ENCODE measurements at places on chromosomes 1 and 21.
A peak's percentile ranks its signal among the peaks of the same experiment; 100 is the strongest.

DNA sequence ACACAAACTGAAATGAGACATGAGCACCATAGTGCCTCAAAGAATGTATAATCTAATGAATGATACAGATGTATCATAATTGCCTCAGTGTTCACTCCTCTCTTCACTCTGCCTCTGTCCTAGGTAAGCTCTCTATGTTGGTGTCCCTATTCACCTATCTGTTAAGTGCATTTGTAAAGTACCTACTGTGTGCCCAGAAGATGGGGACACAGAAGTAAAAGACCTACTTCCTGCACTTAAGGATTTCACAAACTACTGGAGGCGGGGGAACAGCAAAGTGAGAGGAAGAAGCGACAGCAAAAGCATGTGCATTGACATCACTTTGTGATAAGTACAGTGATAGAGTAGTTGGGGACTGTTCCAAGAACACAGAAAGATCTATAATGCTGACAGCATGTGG lies 18.1 kb downstream of the RD3 start:
- no peak for DNase-seq

GRCh38 chr1:22971161-22971560 lies 1.5 kb downstream of the LACTBL1 start:
- no peak for DNase-seq

- no peak for DNase-seq
These were observed 140.5 kb downstream of the RHOU start for GRCh38 chr1:228875741-228876140.

- no peak for DNase-seq
These were observed 77.6 kb downstream of the DDR2 start for GRCh38 chr1:162709870-162710269.

GRCh38 chr1:39574646-39575045 lies 1.9 kb downstream of the PABPC4 start:
- DNase-seq, result no peak

GRCh38 chr1:101833312-101833711 lies 163.4 kb downstream of the OLFM3 start:
- no peak for DNase-seq

- no peak for DNase-seq
These were observed 286.1 kb upstream of the ESRRG start for GRCh38 chr1:217009376-217009775.

DNA sequence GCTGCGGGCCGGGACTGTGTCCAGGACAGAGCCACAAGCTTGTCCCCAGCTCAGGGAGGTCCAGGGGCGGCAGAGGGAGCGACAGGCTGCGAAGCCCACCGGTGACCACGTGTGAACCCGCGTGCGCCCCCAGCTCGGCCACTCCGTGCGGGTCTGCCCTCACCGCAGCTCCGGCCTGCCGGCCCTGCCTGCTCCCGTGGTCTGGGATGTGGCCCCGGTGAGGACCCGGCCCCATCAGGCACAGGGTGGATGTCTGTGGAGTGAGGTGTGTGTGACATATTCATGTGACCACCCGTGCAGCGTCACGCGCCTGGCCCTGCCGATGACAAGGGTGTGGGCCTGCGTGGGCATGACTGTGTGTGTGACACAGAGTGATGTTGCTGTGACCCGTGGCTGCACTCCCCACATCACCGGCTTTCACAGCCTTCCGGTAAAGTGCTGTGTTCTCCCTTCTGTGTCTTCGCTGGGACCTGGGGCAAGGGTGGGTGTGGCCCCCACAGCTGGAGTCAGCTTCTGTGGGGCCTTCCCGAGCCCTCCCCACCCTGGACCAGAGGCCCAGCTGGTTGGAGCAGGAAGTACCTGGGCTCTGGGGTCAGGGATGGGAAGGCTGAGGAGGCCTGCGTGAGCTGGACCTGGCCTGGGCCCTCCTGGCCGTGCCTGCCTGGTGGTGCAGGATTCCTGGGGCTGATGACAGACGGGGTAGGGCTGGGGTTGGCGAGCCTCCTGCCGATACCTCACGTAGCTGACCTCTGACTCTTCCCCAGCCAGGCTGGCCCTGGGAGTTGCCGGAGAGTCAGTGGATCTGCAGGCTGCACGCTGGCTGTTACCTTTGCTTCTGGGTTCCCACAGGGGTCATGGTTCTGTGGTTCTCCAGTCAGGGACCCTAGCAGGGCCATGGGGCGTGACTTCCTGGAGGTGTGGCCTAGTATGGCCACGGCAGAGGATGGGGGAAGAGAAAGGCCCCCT lies 4.1 kb downstream of the RNF223 start:
- DNase-seq, result no peak

- no peak for DNase-seq
These were observed 205.0 kb downstream of the HIVEP3 start for GRCh38 chr1:41713557-41714327.

DNA sequence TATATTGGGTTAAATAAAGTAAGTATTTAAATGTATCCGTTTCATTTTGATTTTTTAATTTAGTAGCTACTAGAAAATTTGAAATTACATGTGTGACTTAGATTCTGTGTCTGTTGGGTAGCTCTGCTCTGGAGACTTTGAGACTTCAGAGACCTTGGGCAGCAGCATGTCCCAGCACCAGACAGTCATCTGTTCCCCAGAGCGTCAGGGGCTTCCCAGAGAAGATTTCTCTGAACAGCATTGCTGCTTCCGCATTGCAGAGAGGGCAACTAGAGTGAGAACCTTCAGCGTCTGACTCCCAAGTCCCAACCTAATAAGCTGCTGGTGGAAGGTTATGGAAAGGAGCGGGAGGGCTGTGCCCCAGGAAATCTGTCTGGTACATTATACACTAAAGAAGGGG lies 6.6 kb downstream of the LINGO4 start:
- DNase-seq, result no peak

DNA sequence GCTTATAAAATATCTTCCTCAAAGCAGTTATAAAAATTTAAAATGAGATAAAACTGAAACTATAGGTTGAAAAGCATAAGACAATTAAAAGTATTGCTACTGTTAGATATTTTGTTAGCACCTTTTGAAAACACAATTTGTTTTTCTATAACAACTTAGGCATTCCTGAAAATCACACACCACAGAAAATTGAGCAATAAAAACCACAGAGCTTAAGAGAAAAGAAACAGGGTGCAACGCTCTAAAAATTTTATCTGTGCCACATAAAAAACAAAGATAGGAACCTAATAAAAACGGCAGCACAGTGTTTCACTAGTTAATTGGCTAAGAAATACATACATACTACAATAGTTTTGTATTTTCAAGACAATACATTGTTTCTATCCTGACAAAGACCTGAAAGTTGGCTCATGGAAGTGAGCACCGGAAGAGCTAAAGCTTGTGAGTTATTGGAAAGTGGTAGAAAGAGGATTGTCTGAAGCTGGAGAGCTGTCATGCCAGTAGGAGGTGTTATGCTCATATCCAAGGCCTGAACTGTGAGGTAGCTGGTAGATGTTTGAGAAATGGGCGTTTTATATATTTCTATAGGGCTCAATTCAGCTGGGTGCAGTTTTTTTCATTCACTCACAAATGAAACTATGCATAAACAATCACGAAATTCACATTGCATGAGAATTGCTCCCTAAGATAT lies 45.8 kb downstream of the RGS7 start:
- DNase-seq, result no peak

DNA sequence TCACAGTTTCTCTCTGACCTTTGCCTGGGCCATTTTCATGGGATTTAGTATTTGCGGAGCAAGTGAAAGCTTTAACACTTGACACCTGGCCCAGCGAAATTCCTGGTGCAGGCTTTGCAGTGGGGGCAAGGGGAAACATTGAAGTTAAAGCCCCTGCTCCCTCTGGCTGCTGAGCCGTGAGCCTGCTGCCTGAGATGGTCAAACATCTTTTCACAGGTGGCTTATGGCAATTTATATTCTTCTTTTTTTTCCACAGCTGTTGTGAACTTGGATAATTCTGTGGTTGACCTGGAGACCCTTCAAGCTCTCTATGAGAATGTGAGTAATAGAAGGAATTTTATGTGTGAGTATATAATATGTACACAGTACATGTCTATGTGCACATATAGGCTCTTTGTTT lies 202.9 kb downstream of the FMN2 start:
- DNase-seq, result no peak

DNA sequence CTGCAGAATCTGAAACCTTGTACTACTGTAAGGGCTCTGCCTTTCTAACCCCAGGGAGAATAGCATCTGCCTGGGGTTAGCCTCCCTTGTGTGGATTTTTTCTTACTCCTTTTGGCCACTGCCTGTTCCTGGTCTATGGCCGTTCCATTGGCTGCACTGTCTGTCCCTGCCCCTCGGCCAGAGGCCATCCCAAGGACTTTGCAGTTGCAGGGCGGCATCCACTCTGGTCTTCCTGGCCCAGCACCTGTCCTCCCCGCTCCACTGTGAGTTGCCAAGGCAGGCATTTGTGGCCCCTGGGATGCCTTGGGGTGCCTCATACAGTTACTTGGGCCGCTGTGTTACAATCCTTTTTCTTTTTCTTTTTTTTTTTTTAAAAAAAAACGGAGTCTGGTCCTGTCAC lies 45.8 kb downstream of the PDE9A start:
- DNase-seq, result no peak

- DNase-seq, result no peak
These were observed at the start of gene DNALI1 for GRCh38 chr1:37556712-37557196. Gene DNALI1, plus strand, starts transcription at chr1:37556940. Its CDS starts 55 bp downstream, at chr1:37556995.

- peak; percentile 79 for DNase-seq
These were observed 832 bp downstream of the HCN3 start for GRCh38 chr1:155277902-155278688.

GRCh38 chr1:245592189-245592460 lies 437.3 kb downstream of the KIF26B start:
- no peak for DNase-seq

- no peak for DNase-seq
These were observed 67.0 kb downstream of the ERO1B start for GRCh38 chr1:236214761-236215160.

- no peak for DNase-seq
These were observed 54.9 kb downstream of the ST7L start for GRCh38 chr1:112564081-112564480.

- no peak for DNase-seq
These were observed 40.8 kb upstream of the A3GALT2 start for GRCh38 chr1:33361532-33362235.

GRCh38 chr1:22350171-22350923 lies 101.3 kb upstream of the ZBTB40 start:
- no peak for DNase-seq

DNA sequence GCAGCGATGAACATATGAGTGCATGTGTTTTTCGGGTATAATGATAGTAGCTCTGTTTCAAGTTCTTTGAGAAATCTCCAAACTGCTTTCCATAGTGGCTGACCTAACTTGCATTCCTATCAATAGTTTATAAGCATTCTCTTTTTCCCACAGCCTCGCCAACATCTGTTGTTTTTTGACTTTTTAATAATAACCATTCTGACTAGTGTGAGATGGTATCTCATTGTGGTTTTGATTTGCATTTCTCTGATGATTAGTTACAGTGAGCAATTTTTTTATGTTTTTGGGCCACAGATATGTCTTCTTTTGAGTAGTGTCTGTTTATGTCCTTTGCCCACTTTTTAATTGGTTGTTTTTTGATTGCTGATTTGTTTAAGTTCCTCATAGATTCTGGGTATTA lies 10.6 kb upstream of the RUNX1 start:
- no peak for DNase-seq

- DNase-seq, result no peak
These were observed 21.4 kb downstream of the FRRS1 start for GRCh38 chr1:99745061-99745460.

DNA sequence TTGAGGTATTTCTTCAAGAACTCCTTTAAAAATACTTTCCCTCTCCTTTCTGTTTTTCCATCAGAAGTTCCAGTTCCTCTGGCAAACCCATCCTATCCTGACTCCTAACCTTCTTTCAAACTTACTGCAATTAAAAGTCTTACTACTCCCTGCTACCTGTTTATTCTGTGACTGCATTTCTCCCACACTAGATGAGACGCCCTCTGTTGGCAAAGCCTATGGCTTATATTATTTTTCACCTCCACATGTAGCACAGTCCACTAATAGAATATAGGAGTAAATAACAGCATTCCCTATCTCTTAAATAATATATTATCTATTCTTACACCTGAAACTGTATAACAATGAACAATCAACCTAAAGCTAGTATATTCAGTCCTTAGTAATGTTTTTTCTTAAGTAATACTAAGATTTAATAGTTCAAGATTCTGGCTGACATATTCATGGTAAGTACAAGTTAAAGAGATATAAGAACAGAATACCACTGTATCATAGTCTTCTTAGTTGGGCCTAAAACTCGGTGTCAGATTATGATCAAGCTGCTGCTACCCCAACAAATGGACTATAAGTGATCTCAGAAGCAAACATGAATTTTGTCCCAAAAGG lies 54.8 kb downstream of the RAB3GAP2 start:
- DNase-seq, result no peak

GRCh38 chr1:49435291-49435690 lies 588.5 kb downstream of the AGBL4 start:
- no peak for DNase-seq

GRCh38 chr1:227816750-227817446 lies 1.4 kb downstream of the PRSS38 start:
- no peak for DNase-seq

GRCh38 chr21:27212441-27212840 lies 245.6 kb upstream of the ADAMTS5 start:
- DNase-seq, result no peak

- no peak for DNase-seq
These were observed 155.9 kb upstream of the L1TD1 start for GRCh38 chr1:62038594-62039284.

GRCh38 chr1:56774067-56774609 lies 45.1 kb downstream of the FYB2 start:
- DNase-seq, result no peak

GRCh38 chr1:18103788-18104421 lies 3.7 kb upstream of the IGSF21 start:
- DNase-seq, result no peak

DNA sequence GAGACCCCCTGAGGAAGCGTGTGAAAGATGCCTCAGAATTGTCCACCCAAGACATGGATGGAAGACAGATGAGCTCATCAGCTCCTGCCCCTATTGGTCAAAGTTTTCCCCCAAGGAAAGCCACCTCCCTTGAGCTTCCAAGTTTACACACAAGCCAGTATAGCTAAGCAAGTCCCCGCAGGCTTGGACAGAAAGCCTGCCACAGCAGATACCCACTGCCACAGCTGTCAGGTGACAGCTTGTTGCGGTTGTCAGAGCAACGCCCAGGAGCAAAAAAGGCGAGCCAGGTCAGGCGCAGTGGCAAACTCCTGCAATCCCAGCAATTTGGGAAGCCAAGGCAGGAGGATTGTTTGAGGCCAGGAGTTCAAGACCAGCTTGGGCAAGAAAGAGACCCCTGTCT lies 60.9 kb upstream of the IFNAR2 start:
- DNase-seq, result no peak

GRCh38 chr1:96682056-96682455 lies 39.5 kb upstream of the PTBP2 start:
- no peak for DNase-seq

Measured in stimulated activated CD4-positive, alpha-beta T cell treated with anti-CD3 and anti-CD28 coated beads, Interleukin-4, amount 100 ng/mL, for 24 hours (primary cell).